Osteoblast (primary cell): ENCODE measurements at places on chromosomes 2 and 18.

DNA sequence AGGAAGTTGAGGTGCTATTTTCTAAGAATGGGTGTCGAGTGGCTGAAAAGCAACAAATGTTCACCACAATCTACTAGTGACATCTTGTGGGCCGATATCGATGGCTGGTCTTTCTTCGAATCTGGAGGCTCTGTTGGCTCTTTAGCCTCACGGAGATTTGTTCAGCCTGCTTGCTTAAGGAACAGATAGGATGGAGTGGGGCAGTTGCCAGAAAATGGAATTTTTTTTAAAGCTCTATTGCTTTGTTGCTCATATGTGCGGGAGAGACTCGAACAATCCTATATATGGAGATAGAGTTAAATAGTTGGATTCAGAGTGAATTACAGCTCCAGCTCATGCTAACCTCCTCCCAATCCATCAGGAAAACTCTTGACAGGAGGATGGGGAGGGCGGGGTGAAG, 70.9 kb upstream of the LYPD6B start:
- no peak for DNase-seq

DNA sequence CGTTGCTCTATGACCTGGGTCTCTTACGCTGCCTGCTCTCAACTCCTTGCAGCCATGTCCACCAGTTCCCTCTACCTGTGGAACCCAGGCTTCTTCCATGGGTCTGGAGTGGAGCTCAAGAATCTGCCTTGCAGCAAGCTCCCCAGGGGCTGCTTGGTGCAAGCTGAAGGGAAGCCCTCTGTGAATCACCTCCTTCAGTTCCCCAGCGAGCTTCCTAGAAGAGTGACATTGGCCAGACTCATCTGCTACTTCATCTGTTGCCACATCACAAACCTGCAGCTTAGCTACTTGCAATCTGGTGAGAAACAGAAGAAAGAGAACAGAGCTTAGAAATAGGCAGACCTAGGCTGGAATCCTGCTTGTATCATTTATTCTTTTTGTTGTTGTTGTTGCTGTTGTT, 9.8 kb upstream of the EFR3B start:
- DNase-seq, result peak; percentile 53

GRCh38 chr2:207722773-207723424, 11.5 kb downstream of the CCNYL1 start:
- no peak for DNase-seq

GRCh38 chr2:57397550-57398360, 648.9 kb upstream of the VRK2 start:
- peak; percentile 61 for DNase-seq

DNA sequence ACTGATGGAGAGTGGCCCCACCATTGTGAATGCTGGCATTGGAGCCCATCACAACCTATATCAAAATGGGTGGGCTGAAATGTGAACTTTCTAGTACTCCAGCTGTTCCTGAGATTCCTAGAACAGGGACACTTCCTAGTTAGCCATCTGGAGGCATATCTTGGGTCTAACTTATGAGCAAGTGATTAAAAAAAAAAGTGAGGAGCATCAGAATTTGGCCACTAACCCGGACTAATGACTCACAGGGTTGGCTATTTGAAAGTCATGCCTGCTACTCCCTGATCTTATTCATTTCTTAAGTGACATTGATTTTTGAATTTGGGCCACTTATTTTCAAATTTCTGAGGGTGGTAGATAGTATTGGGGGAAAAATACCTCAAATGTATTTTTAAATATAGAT, 216.6 kb downstream of the HRH4 start:
- no peak for DNase-seq

- DNase-seq, result no peak
These were observed 45.0 kb downstream of the CLIP4 start for GRCh38 chr2:29160184-29160583.

DNA sequence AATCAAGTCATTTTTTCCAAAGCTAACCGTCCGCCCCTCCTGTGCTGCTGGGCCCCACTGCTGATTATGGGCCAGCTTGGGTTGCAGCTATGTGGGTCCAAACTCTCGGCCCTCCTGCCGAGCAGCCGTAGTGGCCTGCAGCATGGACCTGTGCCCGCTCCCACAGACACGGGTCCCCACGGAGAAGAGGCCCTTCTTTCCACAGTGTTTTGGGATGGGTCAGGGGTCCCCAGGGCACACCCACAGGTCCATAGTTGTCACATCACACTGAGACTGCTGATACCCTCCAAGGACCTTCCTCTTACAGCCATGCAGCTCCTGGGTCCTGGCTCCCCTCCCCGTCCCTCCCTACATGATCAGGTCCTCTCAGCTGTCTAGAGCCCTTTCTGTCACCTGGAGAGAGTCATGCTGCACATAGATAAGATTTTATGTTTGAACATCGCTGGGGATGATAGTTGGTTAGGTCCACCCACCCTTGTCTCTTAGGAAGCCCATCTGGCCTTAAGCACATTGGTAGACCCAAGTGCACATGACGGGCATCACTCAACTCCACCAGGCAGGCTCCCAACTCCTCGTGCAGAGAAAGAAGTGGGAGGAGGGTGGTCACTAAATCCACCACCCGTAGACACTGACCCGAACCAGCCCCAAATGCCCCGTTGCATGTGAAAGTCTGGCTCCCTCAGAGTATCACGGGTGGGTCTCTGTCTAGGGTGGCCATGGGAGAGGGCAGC, 17.5 kb downstream of the GPR55 start:
- no peak for DNase-seq

DNA sequence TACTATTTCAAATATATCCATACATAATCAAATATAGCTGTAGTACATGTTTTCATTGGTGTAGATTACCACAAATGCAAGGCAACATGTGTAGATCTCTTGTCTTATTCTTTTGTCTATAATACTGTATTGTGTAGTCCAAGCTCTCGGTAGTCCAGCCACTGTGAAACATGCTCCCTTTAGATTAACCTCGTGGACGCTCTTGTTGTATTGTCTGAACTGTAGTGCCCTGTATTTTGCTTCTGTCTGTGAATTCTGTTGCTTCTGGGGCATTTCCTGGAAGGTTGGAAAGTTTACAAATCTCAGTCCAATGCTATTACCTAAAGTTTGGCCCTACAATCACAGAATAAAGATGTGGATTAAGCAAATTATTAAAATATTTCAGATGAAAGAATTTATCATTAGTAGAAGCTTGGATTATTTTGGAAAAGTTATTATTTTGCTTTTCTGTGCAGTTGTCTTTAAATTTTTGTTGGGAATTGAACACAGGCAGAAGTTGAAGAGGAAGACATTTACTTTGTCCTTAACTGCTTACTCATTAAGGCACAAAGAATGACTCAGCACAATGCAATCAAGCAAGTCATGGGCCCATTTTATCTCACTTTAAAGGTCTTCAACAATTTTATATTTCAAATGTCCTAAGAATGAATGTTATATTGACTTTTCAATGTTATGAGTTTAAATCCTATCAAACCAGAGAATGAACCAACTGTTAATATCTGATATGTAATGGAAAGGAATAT, 103.4 kb upstream of the CAVIN2 start:
- DNase-seq, result no peak

DNA sequence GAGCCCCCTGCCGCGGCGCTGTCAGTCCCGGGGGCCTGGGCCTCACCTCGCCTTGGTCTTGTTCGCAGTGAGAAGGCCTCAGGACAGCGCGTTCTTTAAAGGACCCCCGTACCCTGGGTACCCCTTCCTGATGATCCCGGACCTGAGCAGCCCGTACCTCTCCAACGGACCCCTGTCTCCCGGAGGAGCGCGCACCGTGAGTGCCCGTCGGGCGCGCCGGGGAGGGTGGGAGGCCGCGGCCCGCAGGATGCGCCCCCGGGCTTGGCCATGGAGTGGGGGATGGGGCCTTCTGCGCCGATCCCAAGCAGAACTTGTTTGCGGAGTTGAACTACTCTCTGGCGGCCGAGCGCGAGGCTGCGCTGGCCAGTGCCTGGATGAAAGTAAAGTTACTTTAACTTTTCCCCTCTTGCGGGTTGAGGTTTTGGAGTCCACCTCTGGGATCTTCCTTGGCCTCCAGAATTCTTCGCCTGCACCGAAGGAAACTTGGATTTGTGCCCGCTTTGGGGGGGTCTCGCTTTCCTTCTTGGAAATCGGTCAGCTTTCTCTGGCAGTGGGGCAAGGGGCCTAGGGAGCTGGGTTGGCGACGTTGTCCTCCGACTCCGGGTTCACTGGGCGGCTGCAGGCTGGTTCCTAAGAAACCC, 1.2 kb downstream of the TCF7L1 start:
- peak; percentile 93 for DNase-seq

GRCh38 chr2:201964631-201965206, 68.9 kb upstream of the FZD7 start:
- DNase-seq, result no peak

DNA sequence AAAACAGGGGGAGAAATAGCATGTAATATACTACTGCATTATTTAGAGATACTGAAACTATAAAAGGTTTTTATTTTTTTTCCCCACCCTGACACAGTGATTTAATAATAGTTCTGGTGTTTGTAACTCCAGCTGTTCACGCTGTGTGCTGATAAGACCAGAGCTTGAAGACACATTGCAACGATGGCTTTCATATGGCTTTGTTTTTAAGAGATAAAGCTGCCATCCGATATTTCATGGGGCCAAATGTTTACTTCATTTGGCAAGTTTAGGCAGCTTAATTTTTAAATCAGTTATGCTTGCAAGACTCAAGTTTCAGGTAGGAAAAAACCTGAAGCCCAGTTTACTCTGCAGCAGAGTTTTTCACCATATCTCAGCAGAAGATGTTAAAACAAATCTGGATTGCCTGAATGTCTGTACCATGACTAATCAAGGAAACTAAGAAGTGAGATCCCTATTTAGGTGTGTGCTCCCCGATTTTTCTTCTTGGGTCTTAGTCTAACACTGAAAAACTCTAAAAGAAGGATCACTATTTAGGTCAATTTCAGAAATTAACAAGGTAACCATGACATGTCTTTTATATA, 508.6 kb downstream of the PARD3B start:
- no peak for DNase-seq

- no peak for DNase-seq
These were observed 36.2 kb downstream of the EPG5 start for GRCh38 chr18:45930963-45931362.

DNA sequence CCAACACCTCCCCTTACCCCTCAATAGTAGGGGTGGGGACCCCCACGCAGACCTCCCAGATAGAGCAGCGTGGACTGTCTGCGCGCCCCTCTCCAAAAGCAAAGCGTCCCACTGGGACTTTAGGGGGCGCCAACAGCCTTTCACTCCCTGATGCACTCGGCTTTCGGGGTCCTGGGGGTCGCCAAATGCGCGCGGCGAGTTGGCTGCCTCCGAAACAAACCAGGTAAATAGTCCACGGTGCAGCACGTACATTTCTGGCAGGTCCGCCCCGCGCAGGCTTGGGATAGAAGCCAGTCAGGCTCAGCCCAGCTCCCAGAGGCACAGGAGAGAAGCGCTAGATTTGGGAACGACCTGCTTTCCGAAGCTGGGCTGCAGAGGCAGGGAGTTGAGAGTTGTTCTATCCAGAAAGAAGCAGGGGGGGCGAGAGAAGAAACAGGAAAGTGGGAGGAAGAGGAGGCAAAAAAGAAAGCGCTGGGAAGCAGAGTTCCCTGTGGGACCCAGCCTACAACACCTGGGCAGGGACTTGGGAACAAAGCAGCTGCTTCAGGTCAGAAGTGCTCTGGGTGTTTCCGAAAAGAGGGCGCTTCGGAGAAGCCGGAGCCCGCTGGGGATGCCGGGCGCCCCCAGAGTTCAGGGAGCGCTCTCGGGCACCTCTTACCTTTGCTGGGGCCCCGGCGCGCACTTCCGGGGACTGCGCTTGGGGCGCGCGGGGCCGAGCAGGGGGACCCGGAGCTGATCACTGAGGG, 544 bp downstream of the EVA1A start:
- no peak for DNase-seq

GRCh38 chr2:159063677-159064076, 95.2 kb downstream of the TANC1 start:
- DNase-seq, result no peak

- DNase-seq, result peak; percentile 72
These were observed 107.6 kb upstream of the MAP3K20 start for GRCh38 chr2:172968061-172968469.

DNA sequence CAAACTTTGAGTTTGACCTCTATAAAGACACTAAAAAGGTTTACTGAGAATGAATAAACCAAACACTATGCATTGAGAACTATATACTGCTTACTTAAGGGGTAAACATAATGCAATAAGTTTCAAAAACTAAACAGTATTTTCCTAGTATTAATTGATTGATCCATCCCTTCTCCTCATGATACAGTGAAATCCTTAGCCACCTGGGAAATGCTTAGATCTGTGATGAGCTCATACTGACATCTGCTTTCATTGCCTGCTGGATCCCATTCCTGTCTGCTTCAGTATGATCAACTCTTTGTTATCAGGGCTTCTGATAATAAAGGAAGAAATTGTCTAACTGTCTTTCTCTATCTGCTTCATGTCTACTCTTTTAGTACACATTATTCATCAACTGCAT, 74.9 kb upstream of the UBE2E3 start:
- DNase-seq, result no peak

DNA sequence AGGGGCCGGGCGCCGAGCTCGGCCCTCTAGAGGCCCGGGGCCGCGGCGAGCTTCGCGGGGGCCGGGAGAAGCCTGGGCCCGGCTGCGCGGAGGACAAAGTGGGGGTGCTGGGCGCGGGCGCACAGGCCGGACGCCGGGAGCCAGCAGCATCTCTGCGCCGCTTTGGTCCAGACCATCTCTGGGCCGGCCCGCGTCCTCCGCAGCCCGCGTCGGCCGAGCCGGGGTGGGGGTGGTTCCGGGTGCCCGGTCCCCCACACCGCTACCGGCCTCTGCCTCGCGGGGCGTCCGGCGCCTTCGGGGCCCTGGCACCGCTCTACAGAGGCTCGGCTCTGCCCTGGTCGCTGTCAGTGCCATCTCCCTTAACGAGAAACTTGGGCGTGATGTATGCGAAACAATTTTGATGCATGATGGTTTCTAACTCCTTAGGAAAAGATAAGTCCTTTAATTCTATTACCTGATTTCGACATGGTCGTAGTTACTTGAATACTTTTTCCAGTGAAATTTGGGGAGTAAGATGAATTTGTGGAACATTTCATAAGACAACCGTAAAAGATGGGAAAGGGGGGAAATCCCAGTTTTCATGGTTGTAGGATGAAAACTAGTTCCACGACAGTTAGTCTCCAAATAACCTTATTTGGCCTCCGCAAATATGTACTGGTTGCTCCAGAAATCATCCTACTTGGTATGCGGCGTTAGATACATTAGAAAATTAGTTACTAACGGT, 562 bp downstream of the TWSG1 start:
- DNase-seq, result peak; percentile 93

DNA sequence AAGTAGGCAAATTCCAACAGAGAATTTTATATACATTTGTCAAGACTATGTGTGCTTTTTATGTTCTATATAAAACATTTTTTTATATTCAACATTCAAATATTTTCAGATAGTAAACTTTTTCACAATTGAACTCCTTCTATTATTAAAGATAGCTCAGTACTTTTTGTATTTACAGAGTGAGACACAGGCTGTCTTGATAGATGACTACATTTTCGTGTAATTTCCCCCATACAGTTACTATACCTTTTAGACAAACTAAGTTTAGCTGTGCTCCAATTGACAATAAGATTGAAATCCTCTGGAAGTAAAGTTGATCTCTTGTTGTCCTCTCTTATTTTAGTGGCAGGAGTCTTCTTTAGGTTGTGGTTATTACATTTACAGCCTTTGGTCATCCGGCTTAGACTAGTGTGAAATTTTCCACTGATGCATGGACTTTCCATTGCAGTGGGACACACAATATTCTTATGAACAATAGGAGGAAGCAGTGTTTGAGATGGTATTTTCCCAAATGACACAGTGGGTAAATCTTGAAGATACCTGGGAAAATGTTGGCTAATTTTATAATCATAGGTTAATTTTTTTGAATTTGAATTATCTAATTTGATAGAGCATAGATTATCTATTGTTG, 21.0 kb downstream of the ZSWIM2 start:
- DNase-seq, result no peak

GRCh38 chr2:220442012-220442411, 814.6 kb downstream of the SLC4A3 start:
- DNase-seq, result no peak
